Hematopoietic multipotent progenitor cell (in vitro differentiated cells): ENCODE measurements at places on chromosomes 2 and 18. TPM values are rescaled to one million over a fixed set of nuclear protein-coding genes. Genes with fewer than 3 reads are reported as not detected.

GRCh38 chr2:229243890-229244560 is 27.1 kb downstream of the PID1 start:
- DNase-seq = no peak

- peak; percentile 26 for DNase-seq
These were observed 296.3 kb upstream of the KCNJ3 start for GRCh38 chr2:154402213-154402612.

- DNase-seq = no peak
These were observed 341.1 kb downstream of the BCL11A start for GRCh38 chr2:60212181-60212945.

- no peak for DNase-seq
These were observed 12.4 kb downstream of the POU3F3 start for GRCh38 chr2:104866122-104866864.

- DNase-seq = no peak
These were observed 5.9 kb upstream of the SCYGR2 start for GRCh38 chr2:227592694-227593387.

SLC5A7 gene
- not detected for total RNA-seq

- no peak for DNase-seq
These were observed 49.5 kb upstream of the MBP start for GRCh38 chr18:77181950-77182707.
